Omental fat pad (tissue), 4 donors: ENCODE measurements at places on chromosomes 3 and 15.

DNA sequence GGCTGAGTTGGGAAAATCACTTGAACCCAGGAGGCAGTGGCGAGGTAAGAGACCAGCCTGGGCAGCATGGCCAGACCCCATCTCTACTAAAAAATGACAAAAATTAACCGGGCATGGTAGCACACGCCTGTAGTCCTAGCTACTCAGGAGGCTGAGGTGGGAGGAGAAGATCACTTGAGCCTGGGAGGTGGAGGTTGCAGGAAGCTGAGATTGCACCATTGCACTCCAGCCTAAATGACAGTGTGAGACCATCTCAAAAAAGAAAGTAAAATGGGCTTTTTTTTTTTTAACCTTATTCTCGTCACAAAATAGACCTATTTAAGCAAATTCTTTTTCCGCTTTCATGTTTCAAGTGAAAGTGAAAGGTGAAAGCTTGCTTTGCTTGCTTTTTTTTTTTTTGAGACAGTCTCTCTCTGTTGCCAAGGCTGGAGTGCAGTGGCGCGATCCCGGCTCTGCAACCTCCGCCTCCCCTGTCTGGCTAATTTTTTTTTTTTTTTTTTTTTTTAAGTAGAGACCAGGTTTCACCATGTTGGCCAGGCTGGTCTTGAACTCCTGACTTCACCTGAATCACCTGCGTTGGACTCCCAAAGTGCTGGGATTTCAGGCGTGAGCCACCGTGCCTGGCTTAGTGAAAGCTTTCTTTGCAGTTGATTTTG lies 3.6 kb downstream of the PDIA3 start:
- DNase-seq = no peak

DNA sequence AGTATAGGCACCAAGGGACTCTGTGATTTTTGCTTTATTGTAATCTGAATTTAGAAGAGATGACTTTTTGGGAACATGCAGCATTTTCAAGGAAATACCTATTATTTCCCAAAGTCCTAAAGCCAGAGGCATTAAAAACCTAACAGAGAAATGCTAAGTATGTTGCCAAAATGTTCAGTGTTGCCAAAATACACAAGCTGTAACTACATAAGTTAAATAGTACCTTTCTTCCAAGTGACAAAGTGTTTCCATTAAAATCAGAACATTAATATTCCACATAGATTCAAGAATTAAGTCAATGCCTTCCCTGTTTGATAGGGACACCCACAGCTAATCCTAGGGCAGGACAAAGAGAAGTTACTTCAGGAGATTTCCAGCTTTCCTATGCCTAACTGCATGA lies 42.0 kb downstream of the MKRN2 start:
- DNase-seq = no peak

DNA sequence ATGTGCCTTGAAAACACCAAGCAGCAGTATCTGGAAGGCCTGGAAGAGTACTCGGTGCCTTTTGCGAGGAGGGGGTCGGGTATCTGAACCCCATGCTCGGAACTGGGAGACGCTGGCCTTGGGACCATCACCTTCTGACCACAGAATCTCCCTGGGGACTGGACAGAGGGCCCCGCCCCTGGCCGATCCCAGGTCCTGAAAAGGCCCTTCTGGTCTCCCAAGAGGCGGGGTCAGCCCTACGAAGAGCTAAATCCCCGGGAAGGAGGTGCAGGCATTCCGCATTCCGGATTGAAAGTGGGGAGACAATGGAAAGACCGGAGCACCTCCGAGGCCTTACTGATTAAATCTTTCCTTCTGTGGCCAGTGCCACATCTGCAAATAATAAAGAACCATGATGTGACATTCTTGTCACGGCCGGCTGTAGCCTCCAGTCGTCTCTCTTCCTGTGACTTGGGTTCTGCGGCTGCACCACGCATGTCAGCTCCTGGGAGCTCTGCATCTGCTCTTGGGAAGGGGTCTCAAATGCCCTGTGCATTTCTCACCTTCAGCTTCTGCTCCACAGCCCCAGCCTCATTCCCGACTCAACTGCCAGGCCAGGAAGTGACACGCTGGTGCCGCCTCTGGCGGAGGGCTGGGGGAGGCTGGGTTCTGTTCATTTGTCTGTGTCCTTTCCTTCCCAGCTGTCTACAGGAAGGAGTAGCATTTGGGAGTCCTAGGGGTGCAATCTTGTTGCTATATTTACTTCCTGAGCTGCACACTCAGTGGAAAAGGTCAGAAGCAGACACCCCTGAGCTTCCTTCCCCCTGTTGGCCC lies 173.5 kb downstream of the KLF13 start:
- no peak for DNase-seq

DNA sequence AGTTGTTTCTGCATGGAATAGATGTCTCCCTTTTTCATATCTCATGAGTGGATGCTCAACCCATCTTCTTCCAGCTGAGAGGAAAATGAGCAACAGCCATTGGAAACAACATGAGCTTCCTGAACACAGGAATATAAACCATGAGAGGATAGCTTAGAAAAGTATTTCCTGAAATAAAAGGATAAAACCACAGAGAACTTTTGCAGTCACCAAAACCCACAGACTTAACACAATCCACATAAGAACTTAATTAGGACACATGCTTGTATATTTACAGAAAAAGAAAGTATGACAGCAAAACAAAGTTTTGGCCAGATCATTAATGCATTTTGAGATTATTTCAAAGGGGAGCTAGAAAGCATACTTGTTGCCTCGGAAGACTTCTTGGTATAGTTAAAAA lies 180.5 kb upstream of the RASGRP1 start:
- no peak for DNase-seq

DNA sequence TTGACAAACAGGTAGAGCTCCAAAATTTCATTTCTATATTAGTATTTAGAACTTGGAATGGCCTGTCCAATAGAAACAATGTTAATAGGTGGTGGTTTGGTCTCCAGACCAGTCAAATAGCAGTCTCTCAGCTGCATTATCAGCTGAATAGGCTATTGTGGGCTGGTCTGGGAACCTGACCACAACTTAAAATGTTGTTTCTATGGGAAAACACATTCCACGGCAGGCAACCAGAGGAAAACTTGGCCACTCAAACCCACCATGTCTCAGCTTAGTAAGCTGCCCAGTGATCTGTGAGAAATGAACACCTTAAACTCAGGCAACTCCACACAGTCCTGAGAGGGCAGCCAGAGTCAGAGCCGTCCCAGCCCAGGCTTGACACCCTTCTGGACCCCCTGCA lies 20.4 kb downstream of the FBN1 start:
- DNase-seq = no peak

DNA sequence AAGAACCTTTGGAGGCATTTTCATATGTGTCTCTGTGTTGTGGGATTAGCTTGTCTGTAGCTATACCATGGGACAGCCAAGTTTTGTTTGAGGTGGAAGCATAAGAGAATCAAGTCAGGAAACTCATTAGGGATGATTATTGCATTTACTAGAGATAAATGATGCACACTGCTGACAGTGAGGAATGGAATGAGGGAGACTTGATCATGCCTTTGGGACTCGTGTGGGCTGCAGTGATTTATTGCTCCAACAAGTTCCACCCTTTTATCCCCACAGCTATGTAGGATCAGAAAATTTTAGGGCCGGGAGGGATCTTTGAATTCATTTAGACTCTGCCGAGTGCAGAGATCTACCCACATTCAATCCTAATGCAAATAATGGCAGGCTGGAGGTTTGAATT lies 16.3 kb downstream of the ZNF385D start:
- no peak for DNase-seq

DNA sequence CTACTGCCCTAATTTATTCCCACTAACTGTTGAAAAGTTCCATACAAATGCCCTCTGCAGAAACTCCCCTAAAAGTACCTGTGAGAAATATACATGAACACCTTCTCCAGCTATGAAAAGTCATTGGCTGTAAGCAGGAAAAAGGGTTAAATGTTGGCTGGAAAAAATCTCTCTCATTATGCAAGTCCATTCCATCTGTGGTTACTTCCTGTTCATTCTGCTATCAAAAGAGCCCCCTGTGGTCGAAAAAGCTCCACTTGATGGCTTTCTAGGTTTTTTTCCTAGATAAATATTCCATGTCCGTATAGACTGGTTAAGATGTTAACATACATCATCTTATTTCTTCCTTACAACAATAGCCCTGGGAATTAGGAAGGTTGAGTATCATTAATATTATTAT lies 56.2 kb upstream of the AKAP13 start:
- no peak for DNase-seq

- no peak for DNase-seq
Observed at GRCh38 chr3:135155791-135156190, 360.7 kb downstream of the EPHB1 start.

DNA sequence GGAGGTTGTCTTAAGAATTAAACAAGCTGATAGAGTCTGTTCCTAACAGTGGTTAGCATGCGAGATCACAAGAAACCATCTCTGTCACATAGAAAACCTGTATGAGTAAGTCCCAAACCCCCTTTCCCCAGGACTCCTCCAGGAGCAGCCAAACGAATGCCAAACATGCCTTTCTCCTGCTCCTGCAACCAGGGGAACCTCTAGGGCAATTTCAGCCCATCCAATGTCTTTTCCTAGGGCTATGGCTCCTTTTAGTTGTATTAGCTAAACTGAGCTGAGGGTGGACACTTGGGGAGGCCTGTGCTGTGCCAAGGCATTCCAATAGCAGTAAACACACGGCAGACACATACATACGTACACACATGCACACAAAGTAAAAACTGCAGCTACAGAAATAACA lies 36.5 kb upstream of the TIMP4 start:
- DNase-seq = no peak

- no peak for DNase-seq
Observed at GRCh38 chr15:58232281-58233065, 94.3 kb downstream of the AQP9 start.

DNA sequence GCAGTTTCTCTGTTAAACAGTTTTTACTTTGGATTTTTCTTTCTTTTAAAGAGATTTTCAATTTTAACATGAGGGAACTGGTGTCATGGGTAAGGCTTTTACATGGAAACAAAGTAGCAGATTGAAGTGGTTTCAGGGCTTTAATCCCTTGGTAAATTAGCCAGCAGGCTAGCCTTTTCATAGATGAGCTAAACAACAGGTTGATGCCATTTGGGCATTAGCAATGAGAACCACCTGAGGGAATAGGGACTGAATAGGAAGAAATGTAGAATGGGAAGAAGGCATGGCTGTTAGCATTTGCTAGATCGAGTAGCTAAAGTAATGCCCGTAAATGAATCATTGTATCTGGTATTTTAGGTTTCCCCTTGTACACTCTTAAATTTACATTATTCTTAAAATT lies 165.5 kb upstream of the MLF1 start:
- no peak for DNase-seq

DNA sequence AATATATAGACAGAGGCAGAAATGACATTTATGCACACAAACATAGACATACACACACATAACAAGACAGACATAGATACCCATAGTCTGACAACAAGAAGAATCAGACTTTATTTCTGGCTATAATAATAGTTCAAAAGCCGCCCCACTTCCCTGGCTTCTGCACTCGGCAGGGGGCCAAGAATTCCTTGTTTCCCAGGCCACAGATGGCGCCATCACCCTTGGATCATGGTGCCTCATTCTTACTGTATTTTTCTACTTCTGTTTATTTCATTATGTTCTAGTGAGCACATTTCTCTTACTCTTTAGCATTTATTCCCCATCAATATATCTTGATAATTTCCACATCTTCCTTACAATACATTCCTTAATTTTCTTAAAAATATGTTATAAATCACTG lies 387.5 kb downstream of the NLGN1 start:
- no peak for DNase-seq

GRCh38 chr3:59573911-59574310 lies 524.1 kb upstream of the CFAP20DC start:
- DNase-seq = peak; percentile 47
